ENCODE measurements at places on chromosomes 4 and X.
A peak's percentile ranks its signal among the peaks of the same experiment; 100 is the strongest.

DNA sequence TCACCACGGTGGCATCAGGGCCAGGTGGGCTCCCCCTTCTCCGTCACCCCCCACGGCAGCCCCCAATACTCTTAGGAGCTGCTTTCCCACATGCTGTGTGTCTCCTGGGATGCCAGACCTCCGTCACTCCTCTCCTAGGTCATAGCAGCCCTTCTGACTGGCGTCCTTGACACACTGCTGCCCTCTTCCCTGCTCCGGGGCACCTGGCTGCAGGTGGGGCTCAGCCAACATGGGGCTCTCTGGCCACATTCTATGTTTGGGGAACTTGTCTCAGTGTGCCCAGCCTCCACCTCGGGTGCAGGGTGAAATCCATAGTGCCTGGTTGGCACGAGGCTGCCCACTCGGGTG is 13.8 kb downstream of the TMEM175 start:
- DNase-seq, result no peak

- no peak for DNase-seq
Measured at GRCh38 chrX:641671-642435, 11.3 kb downstream of the SHOX start.

- DNase-seq, result peak; percentile 57
Measured at GRCh38 chr4:145481164-145481941, at the start of gene SMAD1. SMAD1 (plus strand) TSS chr4:145481853; CDS start chr4:145514614, 32,761 bp downstream.

GRCh38 chr4:85783483-85783882 is 308.5 kb downstream of the ARHGAP24 start:
- DNase-seq, result no peak

Data from stimulated activated naive CD8-positive, alpha-beta T cell treated with anti-CD3 and anti-CD28 coated beads, Interleukin-15, Interleukin-2, amounts not matched to agents 100 U/mL and 50 U/mL, for 24 hours (primary cell).